ENCODE measurements at places on chromosomes 4 and X.

GRCh38 chrX:71082822-71083221 is 12.8 kb upstream of the FOXO4 start:
- no peak for DNase-seq

GRCh38 chrX:28880136-28880535 is 292.9 kb downstream of the IL1RAPL1 start:
- no peak for DNase-seq

- peak; percentile 79 for DNase-seq
Measured at GRCh38 chrX:154457491-154458115, 478 bp upstream of the PLXNA3 start.

- no peak for DNase-seq
Measured at GRCh38 chr4:26032630-26033317, 118.8 kb downstream of the SMIM20 start.

DNA sequence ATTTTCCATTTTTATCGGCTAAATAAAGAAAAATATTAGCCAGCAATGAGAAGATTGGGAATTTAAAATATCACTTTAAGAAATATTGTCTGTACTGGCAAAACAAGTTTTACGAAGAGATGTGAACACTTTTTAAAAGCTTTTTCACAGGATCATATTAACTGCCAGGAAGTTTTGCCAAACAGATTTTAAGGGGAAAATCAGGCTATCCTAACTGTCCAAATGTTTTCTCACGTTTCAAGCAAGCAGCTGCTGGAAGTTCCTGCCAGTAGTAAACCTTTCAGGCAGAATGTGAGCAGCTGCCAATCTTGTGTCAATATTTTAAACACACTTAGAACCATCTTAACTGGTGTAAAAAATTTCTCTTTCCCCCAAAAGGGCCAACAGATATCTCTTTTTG is 101.1 kb downstream of the ADGRL3 start:
- no peak for DNase-seq

GRCh38 chr4:151952137-151952536 is 191.3 kb upstream of the GATB start:
- no peak for DNase-seq

DNA sequence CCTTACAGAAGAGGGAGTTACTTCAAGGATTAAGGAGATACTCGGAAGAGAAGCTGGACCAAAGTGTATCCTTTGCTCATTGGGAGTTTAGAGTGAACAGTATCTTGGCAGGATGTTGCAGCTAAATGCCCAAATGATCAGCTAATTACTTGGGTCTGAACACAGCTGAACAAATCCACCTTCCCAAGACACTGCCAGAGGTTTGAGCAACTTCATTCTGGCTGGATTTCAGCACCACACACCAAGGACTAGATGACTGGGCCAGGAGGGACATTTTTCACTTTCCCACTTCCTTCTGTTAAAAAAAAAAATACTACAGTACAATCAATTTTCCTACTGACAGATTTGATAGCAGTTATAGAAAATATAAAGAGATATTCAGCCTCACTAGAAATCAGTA is 324.6 kb downstream of the MID1IP1 start:
- no peak for DNase-seq

DNA sequence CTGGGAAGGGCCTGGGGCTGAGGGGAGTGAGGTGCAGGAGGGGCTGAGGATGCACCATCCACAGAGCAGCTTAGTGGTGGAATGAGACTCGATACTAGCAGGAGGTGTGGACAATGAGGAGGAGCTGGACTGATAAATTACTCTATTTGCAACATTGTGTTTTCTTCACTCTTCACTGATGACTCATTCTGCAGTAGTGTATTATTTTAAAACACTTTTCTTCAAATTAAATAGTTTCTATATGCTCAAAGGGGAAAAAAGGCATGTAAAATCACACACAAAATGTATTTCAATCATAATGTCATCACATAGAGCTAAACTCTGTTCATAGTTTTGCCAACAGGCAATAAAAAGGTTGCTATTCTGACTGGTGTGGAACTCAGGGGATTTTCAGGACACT is 467.0 kb upstream of the CTSO start:
- no peak for DNase-seq

GRCh38 chr4:184433258-184433892 is 41.0 kb downstream of the IRF2 start:
- no peak for DNase-seq

DNA sequence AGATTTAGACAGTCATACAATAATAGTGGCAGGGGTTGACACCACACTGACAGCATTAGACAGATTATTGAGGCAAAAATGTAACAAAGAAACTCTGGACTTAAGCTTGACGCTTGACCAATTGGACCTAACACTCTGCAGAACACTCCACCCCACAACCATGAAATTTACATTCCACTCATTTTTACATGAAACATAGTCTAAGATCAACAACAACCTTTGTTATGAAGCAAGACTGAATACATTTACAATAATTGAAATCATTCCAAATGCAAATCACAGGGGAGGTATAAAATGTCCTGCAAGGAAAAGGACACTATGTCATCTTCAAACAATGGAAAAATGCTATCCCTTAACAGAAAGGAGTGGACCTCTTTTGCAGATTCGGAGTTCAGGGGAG is 4.9 kb upstream of the UGT2B10 start:
- no peak for DNase-seq

All from germinal center (tissue), 1 donor.